ENCODE measurements at places on chromosomes 2 and 18.

DNA sequence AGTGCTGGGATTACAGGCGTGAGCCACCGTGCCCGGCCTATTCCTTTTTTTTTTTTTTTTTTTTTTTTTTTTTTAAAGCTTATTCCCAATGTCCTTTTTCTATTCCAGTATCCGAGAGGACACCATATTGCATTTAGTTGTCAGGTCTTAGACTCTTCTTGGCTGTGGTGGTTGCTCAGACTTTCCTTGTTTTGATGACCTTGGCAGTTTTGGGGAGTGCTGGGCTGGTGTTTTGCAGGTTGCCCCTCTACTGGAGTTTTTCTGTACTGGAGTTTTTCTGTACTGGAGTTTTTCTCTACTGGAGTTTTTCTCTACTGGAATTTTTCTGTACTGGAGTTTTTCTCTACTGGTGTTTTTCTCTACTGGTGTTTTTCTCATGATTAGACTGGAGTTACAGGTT is 149.2 kb downstream of the TANC1 start:
- no peak for DNase-seq

DNA sequence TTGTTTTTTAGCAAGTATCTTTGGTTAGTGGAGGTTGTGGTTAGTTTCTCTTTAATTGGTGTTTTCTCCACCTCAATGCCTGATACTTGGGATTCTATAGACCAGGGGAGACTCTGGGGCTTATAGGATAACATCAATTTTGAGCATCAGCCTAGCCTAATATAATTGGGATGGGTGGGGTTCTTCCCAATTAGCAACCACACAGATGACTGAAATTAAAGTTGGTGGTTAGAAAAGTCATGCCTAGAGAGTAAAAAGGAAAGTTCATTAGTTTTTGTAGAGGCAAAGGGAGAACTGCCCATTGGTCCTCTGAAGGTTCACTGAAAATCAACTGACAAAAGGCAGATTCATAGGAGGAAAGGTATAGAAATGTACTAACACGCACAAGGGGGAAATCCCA is 843.3 kb downstream of the TSN start:
- no peak for DNase-seq

DNA sequence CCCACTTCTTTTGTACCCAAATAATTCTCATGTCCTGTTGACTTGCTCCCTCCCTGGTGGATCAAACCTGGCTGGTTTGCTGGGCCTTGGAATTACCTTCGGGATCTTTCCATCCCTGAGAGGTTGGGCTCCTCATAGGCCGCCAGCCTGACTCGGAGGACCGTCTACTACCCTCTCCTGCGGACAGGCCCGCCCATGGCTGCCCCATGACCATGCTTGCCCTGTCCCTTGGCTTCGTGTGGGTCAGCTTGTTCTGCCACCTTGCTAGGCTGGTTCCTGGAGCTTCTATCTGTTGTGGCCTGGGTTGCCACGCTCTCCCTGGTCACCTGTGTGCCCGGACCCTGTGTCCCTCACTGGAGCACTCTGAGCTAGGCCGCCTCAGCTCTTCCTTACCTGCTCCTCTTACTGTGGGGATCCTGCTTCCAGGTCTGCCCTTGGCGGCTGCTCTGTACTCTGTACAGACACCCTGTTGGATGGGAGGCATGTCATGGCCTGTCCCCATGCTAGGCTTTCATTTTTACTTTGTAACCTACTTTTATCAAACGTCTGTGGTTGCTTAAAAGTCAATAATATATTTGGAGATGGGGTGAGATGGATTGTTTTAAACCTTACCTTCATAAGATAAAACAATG is 29.7 kb upstream of the FHL2 start:
- no peak for DNase-seq

- no peak for DNase-seq
Observed at GRCh38 chr2:20507166-20507692, 60.4 kb downstream of the RHOB start.

DNA sequence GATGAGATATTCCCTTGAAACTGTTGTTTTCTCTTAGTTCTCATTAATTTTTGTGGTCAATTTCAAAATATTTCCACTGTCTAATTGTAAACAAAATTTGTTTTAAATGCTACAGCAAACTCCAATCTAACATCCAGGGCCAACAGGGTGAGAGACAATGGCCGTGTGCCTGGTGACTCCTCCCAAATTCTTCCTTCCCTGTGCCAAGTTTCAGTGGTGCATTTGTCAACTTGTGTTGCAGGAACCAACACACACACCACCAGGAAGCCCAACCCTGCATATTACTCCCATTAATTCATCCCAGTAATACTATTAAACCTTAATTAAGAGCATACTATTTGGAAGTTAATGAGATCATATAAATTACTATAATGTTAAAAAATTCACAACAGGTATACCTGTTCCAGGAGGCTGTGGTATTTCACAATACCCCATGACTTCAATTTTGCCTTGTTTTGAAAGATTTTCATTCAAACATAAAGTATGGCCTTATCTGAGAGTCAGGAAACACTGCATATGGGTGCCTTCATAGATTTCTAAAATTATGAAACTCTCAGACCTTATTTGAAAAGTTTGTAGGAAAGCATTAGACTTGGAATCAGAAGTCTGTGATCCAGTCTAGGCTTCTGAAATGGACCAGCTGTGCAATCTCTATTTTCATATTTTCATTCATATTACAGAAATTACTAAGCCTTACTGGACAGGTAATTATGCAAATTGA is 1.1 kb downstream of the SERPINB2 start:
- no peak for DNase-seq

GRCh38 chr2:44836174-44836573 is 105.3 kb upstream of the SIX3 start:
- no peak for DNase-seq

DNA sequence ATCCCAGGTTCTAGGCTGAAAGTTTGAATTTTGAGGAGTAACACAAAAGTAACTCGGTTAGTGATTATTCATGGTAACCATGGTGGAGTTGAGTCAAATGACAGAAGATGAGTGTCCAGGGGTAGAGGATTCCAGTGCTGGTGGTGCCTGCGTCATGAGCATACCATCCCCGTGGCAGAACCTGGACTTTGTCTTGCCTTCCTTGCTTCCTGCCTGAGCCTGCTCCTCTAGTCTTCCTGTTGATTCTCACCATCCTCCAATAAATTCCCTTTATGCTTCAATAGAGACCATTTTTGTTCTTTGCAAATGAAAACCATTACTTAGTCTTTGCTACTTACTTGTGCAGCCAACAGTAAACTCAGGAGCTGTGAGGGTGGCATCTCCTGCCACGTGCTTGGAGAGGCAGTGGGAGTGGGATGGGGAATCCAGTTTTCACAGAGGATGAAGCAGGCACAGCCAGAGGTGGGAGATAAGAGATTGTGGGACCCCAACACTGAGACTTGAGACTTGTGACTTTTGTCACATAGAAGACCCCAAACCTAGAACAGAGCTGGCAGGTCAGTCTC is 4.1 kb upstream of the YES1 start:
- DNase-seq: no peak

GRCh38 chr2:60676706-60677330 is 79.2 kb upstream of the PAPOLG start:
- DNase-seq: no peak

DNA sequence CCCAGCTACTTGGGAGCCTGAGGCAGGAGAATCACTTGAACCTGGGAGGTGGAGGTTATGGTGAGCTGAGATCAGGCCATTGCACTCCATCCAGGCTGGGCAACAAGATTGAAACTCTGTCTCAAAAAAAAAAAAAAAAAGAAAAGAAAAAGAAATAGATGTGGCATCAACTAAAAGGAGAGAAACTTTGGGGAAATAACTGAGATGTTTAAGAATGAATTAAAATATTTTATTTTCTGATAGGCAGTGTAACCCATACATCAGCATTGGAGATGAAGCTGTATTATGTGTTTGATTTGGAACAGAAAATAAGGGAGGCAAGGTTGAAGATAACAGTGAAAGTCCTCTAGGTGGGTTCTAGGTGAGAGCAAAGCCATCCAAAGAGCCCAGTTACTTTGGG is 110.7 kb upstream of the HNRNPA3 start:
- DNase-seq: no peak

DNA sequence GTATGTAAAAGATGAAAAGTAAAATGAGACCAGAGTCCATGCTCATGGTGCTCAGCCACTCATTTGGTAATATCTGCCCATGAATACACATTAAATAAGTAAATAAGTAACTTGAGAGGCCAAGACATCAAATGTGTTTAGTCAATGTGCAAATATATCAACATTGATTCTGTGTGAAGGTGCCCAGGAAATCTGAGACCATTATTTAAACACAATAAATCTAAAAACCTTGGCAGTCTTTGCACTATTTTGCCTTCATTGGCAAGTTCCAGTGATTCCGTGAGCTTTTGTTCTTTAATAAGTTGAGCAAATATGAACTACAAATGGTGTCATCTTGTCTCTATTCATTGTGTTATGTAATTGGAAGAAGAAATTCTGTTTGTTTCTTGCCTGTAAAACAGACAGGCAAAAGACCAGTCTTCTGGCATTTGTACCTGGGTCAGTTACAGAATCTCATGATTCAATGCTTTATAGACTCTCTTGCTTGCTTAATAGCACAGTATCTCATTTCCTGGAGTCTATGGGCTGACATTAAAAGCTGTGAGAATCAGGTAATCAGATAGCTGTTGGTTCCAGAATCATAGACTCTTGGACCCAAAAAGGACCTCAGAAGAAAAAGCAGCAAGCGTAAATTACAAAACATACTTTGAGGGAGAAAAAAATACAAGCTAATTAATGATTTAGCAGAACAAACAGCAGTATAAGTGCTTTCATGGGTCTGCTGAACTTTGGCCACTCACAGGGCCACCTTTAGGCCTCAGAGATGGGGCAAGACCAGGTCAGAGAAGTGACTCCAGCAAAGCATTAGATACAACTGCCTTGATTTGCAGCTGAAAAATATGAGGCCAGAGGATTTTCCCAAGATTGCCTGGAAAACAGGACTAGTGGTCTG is 20.0 kb upstream of the SERPINB3 start:
- DNase-seq: no peak

DNA sequence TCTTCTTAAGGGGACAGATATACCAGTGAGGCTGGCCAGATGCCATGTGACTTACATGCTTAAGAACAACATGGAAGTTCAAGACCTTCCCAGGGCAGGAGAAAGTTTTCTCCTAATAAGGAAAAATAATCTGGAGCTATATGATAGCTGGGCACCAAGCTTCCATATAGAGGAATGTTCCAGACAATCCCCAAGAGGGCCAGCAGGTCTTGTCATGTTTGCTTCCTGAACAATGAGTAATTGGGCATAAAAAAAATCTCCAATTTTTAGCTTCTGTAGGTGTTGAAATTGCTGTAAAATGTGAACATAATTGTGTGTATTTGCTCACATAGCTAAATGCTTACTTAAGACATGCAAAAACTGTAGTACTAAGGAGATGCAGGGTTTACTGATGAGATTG is 809.5 kb upstream of the PIK3C3 start:
- DNase-seq: no peak

GRCh38 chr2:202110491-202110890 is 37.4 kb downstream of the KIAA2012 start:
- DNase-seq: no peak

GRCh38 chr2:46236006-46236875 is 61.0 kb upstream of the EPAS1 start:
- no peak for DNase-seq

GRCh38 chr2:62354771-62355561 is 151.0 kb downstream of the TMEM17 start:
- DNase-seq: no peak

GRCh38 chr2:171238946-171239345 is 78.3 kb upstream of the TLK1 start:
- DNase-seq: no peak

GRCh38 chr2:158968396-158969161 is at the start of gene TANC1:
TSS of gene TANC1 (plus strand) at chr2:158968640. CDS start at chr2:159065911, 97,271 bp downstream.
- no peak for DNase-seq

DNA sequence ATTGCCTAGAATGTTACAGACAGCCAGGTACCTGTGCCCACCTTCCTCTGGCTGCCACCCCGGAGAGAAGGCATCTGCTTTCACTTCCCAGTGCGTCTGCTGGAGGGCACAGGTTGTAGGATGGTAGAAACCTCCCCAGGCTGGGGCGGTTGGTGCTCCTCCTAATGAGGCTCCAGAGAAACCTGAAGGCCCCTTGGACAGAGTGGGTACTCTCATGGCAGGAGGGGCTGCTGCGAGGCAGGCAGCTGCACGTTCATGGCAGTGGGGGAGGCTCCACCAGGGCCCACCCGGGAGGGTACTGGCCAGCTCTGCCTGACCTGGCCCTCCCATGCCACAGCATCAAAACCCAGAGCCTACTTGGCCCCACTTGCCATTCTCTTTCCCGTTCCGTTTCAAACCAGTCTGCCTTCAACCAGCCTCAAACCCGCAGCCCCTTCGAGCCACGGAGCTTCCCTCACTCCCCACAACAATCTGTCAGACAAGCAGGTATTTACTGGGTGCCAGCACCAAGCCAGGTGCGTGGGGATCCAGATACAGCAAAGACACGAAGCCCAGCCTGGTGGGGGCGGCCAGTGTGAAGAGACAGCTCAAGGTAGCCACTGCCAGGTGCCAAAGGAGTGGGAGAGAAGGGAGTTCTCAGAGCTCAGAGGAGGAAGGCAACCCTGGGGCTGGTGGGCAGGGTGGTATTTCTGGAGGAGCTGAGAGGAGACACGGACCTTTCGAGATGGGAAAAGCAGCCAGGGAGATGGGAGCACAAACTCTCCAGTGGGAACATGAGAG is 229.6 kb downstream of the LOXHD1 start:
- no peak for DNase-seq

DNA sequence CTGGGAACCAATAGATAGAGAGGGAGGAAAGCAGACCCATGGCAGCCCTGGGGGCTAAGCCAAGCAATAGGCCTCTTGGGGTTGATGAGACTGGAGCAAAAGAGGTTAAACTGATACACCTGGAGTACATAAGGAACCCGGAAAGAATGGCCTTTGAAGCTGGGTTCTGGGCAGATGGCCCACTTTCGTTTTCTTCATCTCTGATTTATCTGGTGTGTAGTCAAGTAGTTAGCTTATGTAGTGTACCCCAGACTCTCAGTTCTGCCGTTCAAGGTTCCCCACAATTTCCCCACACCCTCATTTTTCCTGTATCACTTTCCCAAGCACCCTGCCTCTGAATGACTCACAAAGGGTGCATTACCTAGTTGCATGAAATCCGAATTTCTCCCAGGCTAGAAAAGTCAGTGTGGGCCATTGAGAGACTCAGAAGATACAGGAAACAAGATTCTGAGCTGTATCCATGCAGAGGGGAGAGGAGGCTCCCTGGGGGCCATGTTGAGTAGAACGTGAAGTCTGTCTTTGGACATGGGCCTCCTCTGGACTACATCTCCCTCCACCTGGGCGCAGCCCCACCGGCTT is 235.0 kb downstream of the LOXHD1 start:
- DNase-seq: no peak

- no peak for DNase-seq
Observed at GRCh38 chr2:120650022-120650644, 85.5 kb upstream of the GLI2 start.

GRCh38 chr18:59386909-59387686 is 28.0 kb upstream of the LMAN1 start:
- DNase-seq: no peak

DNA sequence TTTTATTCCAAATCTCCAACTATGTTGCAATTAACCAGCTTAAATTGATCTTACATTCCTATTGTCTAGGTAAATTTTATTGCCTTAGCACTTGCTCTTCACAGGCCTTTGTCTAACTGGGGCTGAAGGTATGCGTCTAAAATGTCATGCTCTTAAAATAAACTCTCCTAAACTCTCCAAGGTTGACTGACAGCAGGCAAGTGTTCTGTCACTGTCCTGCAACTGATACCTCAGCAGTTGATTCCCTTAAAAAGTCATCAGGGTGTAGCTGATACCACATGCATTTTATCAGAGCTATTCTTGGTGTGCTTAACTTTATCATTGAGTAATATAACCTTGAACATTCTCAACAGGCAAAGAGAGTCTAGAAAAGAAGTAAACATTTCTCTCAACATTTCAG is 680 bp downstream of the TTN start:
- no peak for DNase-seq

GRCh38 chr2:162317058-162317742 is 1.3 kb downstream of the IFIH1 start:
- DNase-seq: no peak
